ENCODE measurements at places on chromosomes 2 and 18. TPM values are rescaled to one million over a fixed set of nuclear protein-coding genes. Genes with fewer than 3 reads are reported as not detected.

CD302 gene
- polyA plus RNA-seq, result 64.8 TPM

ITGA4 gene
- 26.5 TPM for polyA plus RNA-seq

FZD7 gene
- 39.0 TPM for polyA plus RNA-seq

KRTCAP3 gene
- polyA plus RNA-seq, result 15.3 TPM

IL36RN gene
- not detected for polyA plus RNA-seq

WNT10A gene
- 0.38 TPM for polyA plus RNA-seq

LOXL3 gene
- 8.4 TPM for polyA plus RNA-seq

NPPC gene
- polyA plus RNA-seq, result not detected

DSG4 gene
- not detected for polyA plus RNA-seq

SKOR2 gene
- not detected for polyA plus RNA-seq

ALPG gene
- polyA plus RNA-seq, result 0.08 TPM

GKN1 gene
- polyA plus RNA-seq, result not detected

TPO gene
- polyA plus RNA-seq, result 0.45 TPM

CAPG gene
- 45.8 TPM for polyA plus RNA-seq

SIX2 gene
- 0.45 TPM for polyA plus RNA-seq

VPS54 gene
- polyA plus RNA-seq, result 46.0 TPM

PDE1A gene
- 14.3 TPM for polyA plus RNA-seq

MBOAT2 gene
- 80.0 TPM for polyA plus RNA-seq

ACTR3 gene
- polyA plus RNA-seq, result 163 TPM

MROH2A gene
- polyA plus RNA-seq, result 0.34 TPM

ARID5A gene
- 6.6 TPM for polyA plus RNA-seq

CFAP65 gene
- polyA plus RNA-seq, result 3.0 TPM

HOXD12 gene
- polyA plus RNA-seq, result not detected

TUBA3E gene
- polyA plus RNA-seq, result not detected

AGXT gene
- not detected for polyA plus RNA-seq

INPP5D gene
- polyA plus RNA-seq, result 13.9 TPM

VWA3B gene
- 7.8 TPM for polyA plus RNA-seq

SCG2 gene
- polyA plus RNA-seq, result 1.7 TPM

NEU2 gene
- polyA plus RNA-seq, result not detected

RPL31 gene
- polyA plus RNA-seq, result 3,424 TPM

PECR gene
- polyA plus RNA-seq, result 9.8 TPM

ZBTB7C gene
- 1.7 TPM for polyA plus RNA-seq

MAPRE2 gene
- 56.3 TPM for polyA plus RNA-seq

ALLC gene
- not detected for polyA plus RNA-seq

ACVR2A gene
- 29.1 TPM for polyA plus RNA-seq
